ENCODE measurements at places on chromosomes 2 and 18.

GRCh38 chr2:168805615-168806014 lies 3.2 kb downstream of the NOSTRIN start:
- no peak for DNase-seq

- DNase-seq = no peak
Observed at GRCh38 chr2:24048769-24049484, 614 bp upstream of the FKBP1B start.

- no peak for DNase-seq
Observed at GRCh38 chr2:202757339-202757738, 114.2 kb downstream of the ICA1L start.

DNA sequence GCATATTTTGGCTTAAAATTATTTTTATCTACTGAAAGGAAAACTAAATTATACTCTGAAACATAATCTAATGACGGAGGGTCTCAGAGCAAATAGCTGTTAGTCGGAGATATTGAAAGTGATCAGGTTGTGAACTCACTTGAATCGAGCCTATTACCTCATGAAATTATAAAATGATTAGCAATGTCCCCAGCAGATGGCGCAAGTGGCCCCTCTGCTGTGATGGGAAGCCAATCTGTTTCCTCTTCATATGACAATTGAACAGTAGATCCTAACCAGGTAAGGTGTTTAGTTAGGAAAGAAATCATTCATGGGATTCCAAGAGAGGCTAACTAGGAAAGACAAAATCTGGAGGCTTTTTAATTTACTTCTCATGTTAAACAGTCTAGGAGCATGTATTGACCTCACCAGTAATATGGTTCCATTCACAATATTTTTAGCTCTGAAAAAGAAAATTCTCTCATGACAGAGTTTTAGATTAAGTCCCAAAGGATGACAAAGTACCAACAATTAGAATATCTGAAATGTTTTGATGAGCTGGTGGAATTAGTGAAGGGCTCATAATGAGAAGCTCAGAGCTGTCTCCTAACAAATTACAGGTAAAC lies 29.9 kb upstream of the MPPE1 start:
- peak; percentile 69 for DNase-seq

DNA sequence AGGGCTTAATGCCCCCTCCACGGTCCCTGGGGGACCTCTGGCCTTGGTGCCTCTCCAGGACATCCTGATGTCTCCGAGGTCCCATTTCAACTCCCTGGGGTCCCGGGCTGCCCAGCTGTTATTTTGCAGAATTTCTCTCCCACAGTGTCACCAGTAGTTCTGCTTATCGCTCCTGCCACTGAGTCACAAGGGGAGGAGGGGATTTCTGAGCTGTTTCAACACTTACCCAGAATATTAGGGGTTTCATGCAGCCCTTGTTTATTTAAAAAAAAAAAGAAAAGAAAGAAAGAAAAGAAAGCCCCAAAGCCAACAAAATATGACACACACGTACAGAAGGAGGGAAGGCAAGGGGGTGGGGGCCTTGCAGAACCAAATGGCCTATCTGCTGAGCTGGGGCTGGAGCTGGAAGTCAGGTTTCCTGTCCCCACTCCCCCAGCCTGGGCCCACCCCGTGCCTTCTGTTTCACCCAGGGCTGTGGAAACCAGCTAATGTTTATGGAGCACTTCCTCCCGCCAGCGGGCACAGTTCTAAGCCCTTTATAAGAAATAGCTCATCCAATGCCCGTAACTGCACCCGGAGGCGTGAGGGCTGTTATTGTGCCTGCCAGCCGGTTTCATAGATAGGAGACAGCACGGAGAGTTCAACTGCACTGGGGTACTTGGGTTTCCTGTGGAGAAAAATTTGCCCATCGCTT lies 8.4 kb upstream of the ARID5A start:
- DNase-seq = no peak

- DNase-seq = no peak
Observed at GRCh38 chr2:24351981-24352380, 8.4 kb downstream of the ITSN2 start.

DNA sequence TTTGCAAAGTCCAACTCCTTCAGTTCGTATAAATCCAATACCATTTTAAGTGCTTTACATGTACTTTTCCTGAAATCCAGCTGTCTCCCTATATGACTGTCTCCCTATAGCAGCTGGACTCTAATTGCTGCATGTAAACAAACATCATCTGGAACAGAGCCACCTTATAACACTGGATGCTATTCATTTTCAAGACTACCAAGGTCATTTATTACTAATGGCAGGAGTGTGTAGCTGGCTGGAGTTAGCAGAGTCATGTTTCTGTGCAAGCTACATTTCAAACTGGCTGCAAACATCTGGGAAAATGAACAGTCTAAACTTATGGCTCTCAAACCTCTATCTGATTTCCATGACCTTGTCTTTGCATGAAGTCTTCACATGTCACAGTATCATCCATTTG lies 575.2 kb downstream of the PIK3C3 start:
- DNase-seq = no peak

- DNase-seq = no peak
Observed at GRCh38 chr18:11279461-11279860, 130.1 kb upstream of the PIEZO2 start.

GRCh38 chr2:224909885-224910573 lies 132.2 kb downstream of the DOCK10 start:
- DNase-seq = peak; percentile 80

- no peak for DNase-seq
Observed at GRCh38 chr2:197838036-197838435, 33.6 kb downstream of the PLCL1 start.

- no peak for DNase-seq
Observed at GRCh38 chr2:63721082-63721424, 120.6 kb upstream of the UGP2 start.

GRCh38 chr2:137670111-137670510 lies 294.2 kb upstream of the HNMT start:
- no peak for DNase-seq

GRCh38 chr2:63571291-63571690 lies 17.0 kb downstream of the WDPCP start:
- DNase-seq = no peak

- DNase-seq = no peak
Observed at GRCh38 chr2:231483398-231484329, 19.4 kb upstream of the NCL start.

GRCh38 chr2:85830645-85831044 lies 58.1 kb downstream of the ST3GAL5 start:
- peak; percentile 34 for DNase-seq

DNA sequence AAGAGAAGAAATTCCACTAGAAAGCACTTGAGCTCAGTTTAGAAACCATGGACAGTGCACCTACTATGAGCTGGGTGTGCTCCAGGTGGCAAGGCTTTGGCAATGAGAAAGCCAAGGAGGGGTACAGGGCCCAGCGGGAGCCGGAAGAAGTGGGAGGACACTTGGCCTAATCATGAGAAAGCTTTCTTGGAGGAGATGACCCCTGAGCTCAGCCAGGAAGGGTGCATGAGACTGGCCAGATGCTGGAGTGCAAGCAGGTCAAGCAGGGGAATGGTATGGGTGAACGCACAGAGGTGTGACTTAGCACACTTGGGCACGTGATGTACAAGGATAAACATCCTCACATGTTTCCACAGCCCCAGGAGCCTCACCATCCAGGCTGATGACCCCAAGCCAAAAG lies 97.2 kb upstream of the GLI2 start:
- DNase-seq = no peak

DNA sequence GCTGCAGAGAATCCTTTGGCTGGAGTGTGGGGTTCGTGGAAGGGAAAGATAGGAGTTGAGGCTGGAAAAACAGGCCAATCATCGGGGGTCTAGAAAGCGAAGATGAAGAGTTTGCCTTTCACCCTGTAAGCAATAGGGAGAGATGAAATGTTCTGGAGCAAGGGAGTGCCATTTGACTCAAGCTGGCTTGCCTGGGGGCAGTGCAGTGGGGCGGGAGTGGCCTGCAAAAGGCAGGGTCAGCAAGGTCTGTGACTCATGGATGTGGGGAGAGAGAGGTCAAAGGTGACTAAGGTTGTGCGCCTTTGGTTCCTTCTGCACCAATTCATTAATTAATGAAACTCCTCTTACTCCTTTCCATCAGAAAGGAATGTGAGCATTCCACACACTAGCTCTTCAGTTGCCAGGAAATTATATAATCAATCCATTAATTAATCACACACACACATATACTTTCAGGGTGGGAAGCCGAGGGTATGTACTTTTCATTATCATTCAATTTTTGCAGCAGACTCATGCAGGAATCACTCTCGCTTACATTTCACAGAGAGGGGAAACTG lies 227.6 kb downstream of the MYCN start:
- no peak for DNase-seq

- DNase-seq = no peak
Observed at GRCh38 chr2:39606585-39606984, 59.1 kb upstream of the TMEM178A start.
